Cerebellar nuclear complex (tissue), 1 donor: ENCODE measurements at places on chromosomes 3 and 15.

GRCh38 chr3:47650294-47650693 lies 71.6 kb upstream of the CSPG5 start:
- DNase-seq, result no peak

DNA sequence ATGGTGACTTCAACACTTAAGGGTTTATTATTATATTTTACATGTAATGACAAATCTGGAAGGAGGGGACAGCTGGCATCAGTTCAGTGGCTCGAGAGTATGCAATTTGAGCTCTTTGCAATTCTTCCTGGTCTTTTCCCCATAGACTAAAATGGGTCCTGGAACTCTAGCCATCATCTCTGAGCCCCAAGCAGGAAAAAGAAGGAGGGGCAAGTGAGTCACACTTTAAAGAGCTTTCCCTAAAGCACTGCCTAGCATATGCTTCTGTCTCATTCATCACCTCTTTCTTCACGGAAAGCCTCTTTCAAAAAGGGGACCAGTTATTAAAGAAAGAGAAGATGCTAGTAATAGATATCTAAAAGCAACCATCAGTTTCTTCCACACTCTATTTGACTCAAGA lies 466.3 kb downstream of the ZIC1 start:
- DNase-seq, result no peak

DNA sequence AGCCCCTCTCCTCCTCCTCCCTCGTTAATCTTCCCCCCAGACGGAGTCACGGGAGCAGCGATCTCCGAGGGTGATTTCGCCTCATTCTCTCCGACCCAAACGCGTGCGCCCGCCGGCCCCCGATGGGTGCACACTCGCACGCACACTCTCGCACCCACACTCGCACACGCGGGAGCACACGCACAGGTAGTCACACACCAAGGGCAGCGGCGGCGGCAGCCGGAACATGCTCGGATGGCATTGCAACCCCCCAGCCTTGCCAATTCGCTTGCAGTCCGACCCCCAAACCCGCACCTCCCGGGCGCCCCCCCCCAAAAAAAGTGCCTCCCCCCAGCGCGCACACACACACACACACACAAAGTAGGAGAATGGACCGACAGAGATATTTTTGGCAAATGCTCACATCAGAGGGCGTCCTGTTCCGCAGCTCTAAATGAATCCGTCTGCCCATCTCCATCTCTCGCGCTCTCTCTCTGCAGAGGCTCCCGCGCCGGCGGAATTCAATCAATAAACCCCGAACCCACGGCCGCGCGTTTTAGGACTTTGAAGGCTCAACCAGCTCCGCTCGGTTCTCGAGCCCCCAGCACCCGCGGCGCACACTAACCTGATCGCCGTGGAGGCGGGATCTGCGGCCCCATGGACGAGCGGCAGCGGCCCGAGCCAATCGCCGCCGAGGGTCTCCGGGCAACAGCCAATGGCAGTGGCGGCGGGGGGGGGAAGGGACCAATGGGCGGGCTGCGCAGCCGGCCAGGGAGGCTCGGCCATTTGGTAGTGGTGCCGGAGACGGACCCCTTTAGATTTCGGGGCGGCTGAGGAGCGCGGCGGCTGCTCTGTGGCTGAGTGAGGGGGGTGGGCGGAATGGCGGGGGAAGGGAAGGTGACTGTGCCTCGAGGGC lies at the start of gene ANP32A:
Gene ANP32A, minus strand, starts transcription at position 601 of the 895 bp plus-strand sequence. Its CDS starts 144 bp downstream, at position 457.
- peak; percentile 31 for DNase-seq

DNA sequence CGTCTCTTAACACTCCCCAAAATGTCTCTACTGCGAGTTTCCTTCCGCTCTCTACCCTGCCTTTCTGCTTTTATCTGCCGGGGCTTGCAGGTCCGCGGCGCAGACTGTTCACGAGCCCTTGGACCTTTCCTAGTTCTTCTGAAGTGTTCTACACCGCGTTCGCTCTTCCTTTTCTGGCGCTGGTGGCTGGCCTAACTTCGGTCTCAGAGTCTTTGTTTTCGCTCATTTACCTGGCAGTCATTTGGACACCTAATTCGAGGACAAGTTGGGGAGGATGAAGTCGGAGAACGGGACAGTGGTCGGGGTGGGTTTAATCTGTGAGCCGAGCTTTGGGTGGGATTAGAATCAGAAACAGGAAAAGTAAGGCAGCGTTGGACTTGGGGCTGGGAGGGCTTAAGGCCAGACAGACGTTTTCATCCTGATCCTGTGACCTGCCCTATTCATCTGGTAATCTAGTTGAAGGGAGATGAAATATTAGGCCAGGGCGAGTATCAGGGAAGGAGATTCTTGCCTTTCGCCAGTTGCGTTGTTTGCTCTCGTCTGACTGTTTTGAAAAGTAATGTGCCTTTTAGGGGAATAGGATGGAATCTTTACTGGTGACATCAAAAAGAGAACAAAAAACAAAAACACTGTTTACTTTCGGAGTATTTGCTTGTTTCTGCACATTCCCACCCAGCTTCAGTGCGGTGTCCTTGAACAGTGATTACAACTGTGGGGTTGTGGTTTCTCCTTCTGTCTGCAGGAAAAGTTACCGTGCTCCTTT lies 1.8 kb downstream of the DIPK2A start:
- peak; percentile 7 for DNase-seq

DNA sequence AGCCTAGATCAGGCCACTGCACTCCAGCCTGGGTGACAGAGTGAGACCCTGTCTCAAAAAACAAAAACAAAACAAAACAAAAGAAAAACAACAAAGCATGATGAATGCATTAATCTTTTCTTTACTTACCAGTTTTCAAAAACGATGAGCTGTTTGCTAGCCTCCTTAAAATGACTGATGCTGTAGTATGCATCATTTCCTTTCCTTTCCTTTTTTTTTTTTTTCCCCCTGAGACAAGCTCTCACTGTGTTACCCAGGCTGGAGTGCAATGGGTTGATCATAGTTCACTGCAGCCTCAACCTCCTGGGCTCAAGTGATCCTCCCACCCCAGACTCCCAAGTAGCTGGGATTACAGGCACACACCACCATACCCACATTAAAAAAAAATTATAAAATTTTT lies 202.0 kb downstream of the ADAMTSL3 start:
- DNase-seq, result no peak

DNA sequence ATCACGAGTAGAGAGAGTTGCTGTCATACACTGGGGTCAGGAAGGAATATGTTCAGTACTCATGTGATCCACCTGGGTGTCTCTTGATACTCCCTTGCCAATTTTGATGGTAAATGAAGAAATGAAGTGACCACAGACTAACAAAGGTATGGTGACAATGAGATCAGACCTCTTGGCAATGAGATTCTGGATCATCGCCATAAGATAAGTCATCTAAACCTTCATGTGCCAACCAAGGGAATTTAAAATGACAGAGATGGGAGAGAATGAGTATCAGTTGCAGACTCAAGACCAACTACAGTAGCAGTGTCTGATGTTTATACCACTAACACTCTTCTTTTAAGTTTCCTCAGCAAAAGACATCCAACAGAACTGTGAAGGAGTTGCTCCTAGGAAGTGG lies 601.0 kb downstream of the MECOM start:
- DNase-seq, result no peak

DNA sequence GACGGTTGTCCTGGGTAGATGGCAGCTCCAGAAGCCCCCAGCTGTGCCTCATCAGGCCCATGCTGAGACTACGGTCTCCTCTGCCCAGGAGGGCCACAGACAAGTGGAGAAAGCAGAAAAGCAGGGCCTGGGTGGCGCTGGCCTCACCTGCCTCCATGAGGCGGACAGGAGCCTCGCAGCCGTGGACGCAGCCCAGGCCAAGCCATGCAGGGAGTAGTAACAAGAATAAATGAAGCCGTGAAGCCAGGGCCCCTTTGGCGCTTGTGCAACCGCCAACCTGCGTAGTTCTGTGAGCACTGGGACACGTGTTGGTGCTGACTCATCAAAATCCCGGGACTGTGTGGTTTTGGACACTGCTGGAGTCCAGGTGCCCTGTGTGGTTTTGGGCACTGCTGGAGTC lies 12.3 kb upstream of the MUC4 start:
- DNase-seq, result no peak

DNA sequence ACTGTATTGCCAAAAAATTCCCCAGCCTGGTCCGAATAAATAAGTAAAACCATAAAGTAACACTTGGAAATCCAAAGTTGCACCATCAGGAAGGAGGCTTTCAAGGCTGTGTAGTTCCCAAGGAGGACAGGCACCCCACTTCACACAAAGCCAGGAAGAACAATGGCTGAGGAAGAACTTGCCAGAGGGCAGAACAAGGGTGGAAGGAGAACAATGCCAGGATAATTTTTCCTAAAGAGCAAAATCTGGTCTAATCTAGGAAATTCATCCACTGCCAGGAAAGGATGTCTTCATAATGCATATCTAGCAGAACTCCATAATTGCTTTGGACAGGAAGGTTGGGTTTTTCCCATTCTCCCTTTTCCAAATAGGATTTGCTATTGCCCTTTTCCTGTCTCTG lies 15.7 kb upstream of the ARID3B start:
- no peak for DNase-seq

DNA sequence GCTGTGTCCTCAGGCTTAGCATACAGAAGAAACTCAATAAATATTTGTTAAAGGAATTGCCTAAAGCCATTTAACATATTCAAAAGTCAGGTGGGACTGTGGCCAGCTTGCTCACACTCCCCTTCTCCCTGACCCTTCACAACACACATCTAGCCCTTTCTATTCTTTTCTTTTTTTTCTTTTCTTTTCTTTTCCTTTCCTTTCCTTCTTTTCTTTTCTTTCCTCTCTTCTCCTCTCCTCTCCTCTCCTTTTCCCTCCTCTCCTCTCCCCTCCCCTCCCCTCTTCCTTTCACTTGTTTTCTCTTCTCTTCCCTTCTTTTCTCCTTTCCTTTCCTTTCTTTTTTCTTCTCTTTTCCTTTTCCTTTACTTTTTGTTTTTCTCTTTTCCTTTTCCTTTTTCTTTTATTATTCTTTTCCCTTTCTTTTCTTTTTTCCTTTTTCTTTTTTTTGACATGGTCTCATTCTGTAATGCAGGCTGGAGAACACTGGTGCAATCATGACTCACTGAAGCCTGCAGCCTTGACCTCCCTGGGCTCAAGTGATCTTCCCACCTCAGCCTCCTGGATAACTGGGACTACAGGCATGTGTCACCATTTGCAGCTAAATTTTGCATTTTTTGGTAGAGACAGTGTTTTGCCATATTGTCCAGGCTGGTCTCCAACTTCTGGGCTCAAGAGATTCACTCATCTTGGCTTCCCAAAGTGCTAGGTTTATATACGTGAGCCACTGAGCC lies 377.8 kb downstream of the GRM7 start:
- DNase-seq, result no peak

- no peak for DNase-seq
Measured at GRCh38 chr15:80059786-80060355, 395 bp downstream of the ZFAND6 start.

GRCh38 chr15:93164409-93164808 lies 75.4 kb upstream of the RGMA start:
- no peak for DNase-seq

DNA sequence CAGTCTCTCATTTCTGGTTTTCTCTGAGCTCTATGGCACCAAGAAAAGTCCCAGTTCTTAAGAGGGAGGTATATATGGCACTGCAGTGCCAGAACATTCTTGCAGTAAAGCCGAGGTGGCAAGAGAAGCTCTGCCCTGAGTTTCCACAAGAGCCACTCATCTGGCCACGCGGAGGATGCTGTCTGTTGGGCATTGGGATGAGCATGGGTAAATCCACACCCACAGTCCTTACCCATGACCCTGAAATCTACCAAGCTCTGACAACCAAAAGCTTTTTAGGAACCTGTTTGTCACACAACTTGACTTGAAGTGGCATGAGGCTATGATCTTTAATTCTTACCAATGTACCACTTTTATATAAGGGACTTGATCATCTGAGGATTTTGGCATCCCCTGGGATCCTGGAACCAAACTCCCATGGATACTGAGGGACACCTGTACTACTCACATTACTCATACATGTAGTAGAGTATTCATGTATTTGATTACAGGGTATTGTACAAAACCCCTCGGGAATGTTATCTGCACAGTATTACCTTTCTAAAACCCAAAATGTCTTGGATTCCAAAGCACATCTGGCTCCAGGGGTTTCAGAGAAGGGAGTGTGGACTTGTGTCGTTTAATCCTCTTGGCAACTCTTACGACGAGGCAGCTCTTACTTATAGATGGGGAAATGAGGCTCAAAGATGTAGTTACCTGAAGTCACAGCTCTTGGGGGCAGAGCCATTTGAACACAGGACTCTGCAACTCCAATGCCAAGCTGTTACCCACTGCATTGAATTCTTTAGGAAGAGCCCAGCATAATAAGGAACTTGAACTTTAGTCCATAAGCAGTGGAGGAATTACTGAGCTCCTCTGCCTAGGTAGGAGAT lies 8.8 kb downstream of the RPL32 start:
- DNase-seq, result no peak

DNA sequence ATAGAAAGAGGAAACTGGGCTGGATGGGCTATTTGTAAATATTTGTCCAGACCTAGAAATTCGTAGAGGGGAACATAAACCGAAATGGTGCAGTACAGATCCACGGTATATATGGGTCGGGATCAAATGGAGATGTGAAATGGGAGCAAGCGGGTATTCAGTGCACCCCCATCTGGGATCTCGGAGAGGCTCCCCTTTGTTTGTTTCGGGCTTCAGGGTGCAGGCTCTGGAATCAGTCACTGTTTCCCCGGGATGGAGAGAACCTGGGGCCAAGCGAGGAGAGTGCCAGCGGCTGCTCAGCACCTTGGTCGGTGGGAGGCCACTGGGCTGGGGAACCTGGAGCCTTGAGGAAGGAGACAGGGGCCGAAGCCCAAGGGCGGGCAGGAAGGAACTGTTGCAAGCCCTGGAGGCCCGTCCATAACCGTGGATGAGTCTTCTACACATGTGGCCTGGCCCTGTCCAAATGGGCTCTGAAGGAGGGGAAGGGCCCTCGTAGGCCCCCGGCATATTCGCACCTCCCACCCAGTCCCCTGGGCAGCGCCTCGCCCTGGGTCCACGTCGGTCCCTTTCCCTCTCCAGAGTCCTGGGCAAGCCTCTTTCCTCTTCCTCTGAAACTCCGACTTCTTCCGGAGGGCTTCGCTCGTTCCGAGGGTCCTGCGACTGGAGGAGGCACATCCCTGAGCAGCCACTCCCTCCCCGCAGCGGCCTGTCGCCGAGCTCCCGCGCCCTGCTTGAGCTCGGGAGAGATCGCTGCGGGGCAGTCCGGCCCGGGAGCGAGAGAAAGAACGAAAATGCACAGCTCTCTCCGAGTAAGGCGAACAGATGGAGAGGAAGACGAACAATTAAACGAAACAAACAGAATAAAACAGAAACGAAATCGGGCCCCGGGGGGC lies 3.0 kb downstream of the ISL2 start:
- DNase-seq, result no peak

GRCh38 chr15:75648156-75649000 lies 666 bp downstream of the SNX33 start:
- DNase-seq, result no peak

DNA sequence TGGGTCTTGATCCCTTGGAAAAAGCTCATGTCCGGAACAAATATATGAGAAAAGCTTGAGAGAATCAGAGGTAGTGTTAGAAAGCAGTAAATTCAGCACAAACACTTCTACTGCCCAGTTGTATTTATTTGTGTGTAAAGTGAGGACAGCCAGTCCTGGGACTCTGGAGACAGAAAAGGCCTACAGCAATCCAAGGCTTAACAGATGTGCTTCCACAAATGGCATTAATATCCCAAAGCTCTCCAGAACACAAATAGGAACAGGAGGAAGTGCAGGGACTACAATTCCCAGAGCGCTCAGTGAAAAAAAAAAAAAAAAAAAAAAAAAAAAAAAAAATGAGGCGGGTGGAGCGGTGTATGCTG lies 390 bp upstream of the AP2M1 start:
- DNase-seq, result no peak
